Activated T-cell treated with anti-CD3 and anti-CD28 coated beads for 4 hours (primary cell): ENCODE measurements at places on chromosomes 1 and 21.

GRCh38 chr1:202197653-202198365 is 4.2 kb downstream of the LGR6 start:
- no peak for DNase-seq

DNA sequence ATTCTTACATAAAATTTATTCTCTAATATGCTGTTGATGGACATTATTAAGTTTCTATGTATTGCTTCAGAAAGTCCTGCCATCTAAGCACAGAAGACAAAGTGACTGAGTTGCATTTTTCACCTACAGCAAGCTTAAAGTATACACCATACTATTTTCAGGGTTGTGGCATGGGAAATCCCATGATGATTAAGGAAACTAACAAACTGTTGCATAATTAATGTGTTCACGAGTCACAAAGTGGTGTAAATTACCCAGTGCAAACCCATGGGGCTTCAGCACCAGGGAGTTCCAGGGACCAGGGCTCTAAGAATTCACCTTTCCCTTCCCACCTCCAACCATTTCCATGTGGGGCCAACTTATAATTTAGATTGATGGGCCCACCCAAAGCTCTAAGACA is 81.9 kb upstream of the NR5A2 start:
- no peak for DNase-seq

DNA sequence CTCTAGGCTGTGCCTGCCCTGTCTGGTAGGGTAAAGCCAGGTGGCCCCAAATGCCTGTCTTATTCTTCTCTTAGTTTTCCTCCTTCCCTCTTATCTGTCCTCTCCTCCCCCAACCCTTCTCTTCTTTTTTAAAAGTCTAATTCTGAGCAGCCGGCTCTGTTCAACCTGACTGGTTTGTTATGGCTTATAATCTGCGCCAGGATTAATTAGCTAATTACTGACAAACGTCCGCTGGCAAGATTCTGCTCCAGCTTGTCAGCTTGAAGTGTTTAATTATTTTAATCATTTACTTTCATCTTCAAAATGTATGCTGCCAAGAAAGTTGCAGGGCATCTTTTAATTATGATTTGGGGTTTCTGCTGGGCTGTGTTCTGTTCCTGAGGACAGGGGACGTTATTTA is 27.2 kb upstream of the PSMB2 start:
- no peak for DNase-seq

GRCh38 chr1:32208891-32209328 is at the start of gene DCDC2B:
DCDC2B (plus strand) TSS chr1:32209089; CDS start chr1:32209094, 5 bp downstream.
- no peak for DNase-seq

DNA sequence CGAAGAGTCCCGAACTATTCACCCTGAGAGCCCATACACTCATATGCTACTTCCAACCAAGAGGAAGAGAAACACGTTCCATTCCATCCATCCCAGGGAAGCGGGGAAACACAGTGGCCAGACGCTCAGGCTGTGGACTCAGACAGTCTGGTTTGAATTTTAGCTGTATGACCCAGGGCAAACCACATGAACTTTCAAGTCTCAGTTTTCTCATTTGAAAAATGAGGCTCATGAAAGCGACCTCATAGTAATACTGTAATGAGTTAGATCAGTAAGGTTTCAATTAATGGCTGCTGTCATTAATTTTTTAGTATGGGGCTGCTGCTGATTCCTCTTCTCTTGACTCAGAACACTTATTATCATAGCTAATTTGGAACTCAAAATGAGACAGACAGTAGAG is 1.5 kb downstream of the FCRL4 start:
- DNase-seq, result no peak

DNA sequence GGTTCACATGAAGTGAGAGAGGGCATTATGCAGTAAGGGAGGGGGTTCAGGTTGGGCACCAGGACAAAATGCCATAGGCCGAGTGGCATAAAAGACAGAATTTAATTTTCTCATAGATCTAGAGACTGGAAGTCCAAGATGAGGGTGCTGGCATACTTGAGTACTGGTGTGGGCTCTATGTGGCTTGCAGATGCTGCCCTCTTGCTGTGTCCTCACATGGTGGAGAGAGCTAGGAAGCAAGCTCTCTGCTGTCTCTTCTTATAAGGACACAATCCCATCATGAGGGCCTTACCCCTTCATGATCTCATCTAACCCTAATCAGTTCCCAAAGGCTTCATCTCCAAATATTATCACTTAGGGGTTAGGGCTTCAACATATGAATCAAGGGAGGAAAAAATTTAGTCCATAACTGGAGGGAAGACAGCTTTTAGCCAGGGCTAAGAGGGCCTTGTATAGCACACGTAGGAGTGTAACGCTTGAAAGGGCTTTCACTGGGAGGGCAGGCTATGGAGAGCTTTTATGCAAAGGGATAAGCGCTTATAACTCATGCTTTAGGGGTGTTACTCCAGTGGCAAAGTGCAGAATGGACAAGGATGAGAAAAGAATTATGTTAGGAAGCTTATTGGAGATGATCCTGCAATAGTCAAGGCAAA is 64.5 kb downstream of the PLPPR5 start:
- DNase-seq, result no peak

DNA sequence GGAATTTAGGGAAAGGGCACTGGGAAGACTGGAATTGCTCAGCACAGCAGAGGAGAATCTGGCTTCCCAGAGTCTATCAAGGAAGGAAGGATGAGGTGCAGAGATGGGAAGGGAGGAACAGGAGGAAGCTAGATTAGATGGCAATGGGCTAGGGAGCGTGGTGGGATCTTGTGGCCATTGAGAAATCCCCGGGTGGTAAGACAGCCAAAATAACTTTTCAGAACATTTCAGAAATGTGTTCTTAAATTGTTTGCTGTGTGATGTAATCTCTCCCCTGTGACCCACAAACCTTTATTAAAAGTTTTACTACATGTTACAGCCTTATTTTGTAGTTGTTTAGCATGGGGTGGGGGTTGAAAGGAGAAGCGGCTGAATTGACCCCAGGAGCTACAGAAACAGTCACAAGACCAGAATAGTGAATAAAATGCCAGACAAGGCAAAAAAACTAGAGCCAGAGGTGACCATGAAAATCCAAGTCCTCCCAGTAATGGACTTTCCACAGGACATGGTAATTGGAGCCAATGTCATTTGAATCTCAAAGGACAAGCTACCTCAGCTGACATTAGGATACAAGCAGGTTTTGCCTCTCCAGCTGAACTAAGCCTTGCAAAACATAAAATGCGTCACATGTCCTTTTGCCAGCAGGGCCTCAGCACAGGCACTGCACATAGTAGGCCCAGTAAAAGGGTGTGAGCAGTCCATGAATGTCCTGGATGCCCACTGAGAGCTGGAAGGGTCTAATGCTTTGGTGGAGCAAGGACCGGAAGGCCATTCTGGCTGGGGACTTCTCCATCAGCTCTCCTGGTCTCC is 980 bp upstream of the AHCYL1 start:
- DNase-seq, result no peak

- no peak for DNase-seq
Observed at GRCh38 chr1:26702680-26703038, 6.8 kb downstream of the ARID1A start.

GRCh38 chr1:76137746-76138145 is 63.2 kb downstream of the ST6GALNAC3 start:
- DNase-seq, result no peak

DNA sequence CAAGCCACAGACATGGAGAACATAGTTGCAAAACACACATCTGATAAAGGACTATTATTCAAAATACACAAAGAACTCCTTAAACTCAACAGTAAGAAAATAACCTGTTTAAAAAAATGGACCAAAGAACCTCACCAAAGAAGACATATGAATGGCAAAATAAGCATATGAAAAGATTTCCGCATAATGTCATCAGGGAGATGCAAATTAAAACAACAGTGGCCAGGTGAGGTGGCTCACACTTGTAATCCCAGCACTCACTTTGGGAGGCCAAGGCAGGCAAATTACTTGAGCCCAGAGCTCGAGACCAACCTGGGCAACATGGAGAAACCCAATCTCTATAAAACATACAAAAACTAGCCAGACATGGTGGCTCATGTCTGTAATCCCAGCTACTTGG is 50.4 kb downstream of the PRPF38A start:
- no peak for DNase-seq

DNA sequence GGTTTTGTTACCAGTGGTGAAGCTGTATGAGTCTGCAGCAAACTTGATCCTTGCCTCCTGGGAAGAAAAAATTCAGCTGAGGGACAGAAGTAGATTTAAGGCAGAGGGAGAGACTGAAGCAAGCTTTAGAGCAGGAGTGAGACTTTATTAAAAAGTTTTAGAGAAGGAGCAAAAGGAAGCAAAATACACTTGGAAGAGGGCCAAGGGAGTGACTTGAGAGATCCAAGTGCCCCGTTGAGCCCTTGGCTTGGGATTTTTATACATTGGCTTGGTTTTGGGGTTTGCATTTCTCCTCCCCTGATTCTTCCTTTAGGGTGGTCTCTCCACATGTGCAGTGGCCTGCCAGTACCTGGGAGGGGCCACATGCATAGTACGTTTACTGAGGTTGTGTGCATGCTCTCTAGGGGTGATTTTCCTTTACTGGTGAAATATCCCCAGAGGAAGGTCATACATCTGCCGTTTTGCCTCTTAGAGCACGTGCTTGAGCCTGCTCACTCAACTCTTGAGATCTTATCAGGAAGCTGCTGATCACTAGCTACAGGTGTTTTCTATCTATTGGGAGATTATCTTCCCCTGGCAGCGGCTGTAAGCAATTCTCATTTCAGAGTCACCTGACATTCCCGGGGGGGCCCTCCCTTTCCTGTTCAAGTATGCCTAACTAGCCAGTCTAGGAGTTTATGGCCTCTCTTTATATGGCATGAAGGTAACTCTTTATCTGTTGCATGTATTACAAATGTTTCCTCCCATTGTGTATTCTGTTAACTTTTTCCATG is 20.3 kb downstream of the FASLG start:
- no peak for DNase-seq

DNA sequence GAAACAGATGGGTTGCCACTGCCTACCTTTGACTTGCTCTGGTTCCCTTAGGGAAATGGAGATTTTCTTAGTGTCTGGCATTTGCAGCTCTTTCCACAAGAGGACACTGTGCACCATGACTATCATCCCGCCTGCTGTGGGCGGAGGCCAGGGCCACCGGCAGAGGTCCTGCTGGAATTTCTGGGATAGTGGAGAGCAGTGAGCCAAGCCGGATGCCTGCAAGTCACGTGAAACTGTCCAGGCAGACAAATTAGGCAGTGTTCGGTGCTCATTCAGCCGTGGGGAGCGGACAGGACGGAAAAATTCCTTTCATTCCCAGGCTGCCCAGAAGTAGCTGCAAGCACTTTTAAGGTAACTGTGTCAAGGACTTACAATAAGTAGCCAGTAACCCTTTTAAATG is 43.4 kb downstream of the IGSF5 start:
- no peak for DNase-seq

DNA sequence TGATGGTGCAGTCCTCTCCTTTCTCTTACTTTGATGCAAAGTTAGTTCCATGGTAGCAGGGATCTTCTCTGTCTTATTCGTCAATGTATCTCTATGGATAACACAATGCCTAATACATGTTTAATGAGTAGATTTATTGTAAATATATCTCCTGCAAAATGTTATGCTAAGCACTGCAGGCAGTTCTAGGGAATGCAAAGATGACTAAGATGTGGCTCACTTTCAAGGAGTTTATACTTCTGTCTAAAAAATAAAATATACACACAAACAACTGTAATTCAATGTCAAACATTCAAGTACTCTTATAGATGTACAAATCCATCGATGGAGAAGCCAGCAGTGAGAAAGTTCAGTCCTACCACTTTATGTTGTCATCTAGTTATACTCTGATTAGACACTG is 194.3 kb downstream of the KCTD3 start:
- no peak for DNase-seq

DNA sequence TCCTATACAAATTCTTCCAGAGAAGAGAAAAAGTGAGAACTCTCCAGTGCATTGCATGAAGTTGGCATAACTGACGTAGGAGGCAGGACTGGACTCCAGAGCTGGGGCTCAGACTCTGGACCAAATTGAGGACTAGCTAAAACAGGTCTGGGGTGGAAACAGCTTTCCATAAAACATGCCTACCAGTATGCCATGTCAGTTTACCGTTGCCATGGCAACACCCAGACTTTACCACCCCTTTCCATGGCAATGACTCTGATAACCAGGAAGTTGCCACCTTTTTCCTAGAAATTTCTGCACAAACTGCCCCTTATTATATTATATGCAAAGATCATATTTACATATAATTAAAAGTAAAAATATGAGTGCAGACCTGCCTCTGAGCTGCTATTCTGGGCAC is 8.9 kb upstream of the ZBTB8B start:
- no peak for DNase-seq

DNA sequence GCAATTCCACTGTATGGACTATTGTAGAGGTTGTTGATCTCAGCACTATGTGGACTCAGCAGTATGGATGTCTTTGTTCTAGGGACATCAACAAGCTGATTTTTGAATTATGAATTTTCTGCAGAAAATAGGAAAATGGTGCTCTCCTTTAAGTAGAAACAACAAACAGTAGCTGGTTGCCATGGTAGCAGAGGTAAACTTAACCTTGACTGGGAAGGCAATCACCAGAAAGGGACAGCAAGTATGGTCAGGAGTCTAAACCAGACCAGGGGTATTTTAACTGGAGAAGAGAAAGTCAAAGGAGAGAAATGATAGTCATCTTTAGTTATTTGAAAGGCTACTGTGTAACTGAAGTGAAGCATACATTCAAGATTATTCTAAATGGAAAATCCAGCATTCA is 22.3 kb downstream of the WLS start:
- DNase-seq, result no peak

DNA sequence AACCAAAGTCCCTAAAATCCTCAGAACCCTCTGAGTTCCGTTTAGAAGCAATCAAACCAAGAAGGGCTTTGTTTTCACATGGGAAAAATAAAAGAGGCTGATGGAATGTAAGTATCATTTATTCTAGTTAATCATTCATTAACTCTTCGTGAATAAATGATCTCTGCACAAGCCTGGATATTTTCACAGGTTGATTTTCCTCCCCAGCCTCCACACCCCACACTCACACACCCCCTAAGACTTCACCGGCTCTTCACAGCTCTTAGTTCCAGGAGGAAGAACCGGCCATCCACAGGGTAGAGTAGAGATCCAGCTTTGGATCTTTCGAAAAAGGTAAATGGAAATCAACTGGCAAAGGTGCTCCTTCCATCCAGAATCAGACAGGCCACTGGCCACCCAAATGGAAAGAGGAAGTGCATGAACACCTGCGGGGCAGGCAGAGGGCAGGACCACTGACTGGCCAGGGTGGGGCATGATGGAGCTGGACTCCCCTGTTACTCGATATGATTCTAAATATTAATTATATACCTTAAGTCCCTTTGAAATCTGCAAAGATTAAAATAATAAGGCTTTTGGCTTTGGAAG is 10.0 kb downstream of the C1orf198 start:
- DNase-seq, result no peak
